Activated T-helper 17 cell treated with anti-CD3 and anti-CD28 coated beads, Interleukin-2, amount 50 U/mL, for 72 hours (primary cell): ENCODE measurements at places on chromosomes 12 and 14. TPM values are rescaled to one million over a fixed set of nuclear protein-coding genes. Genes with fewer than 3 reads are reported as not detected.
A peak's percentile ranks its signal among the peaks of the same experiment; 100 is the strongest.

ITGB7 gene
- total RNA-seq = 187 TPM

OTX2 gene
- total RNA-seq = not detected

HOTAIR gene
- not detected for total RNA-seq

HIGD1C gene
- not detected for total RNA-seq

TAS2R7 gene
- total RNA-seq = not detected

GPR65 gene
- total RNA-seq = 15.0 TPM

GPN3 gene
- total RNA-seq = 31.4 TPM

ZFHX2 gene
- 2.1 TPM for total RNA-seq

LRFN5 gene
- not detected for total RNA-seq

SALL2 gene
- total RNA-seq = 1.2 TPM

DNA sequence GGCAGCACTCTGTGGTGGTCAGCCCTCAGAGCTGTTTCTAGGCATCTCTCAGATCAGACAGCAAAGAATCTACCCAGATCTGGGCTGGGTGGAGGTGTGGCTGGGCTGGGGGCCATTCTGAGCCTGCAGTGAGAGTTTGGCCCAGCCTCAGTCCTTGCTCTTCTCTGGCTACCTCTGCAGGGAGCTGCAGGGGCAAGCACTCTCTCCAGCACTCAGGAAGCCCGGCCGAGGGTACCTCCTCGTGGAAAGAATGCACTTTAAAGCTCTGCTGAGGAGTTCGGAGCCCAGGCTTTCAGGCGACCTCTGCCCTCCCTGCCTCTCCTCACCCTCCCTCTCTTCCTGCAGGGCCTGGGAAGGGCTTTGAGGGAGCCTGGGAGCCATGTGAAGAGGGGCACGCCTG is 31.2 kb downstream of the IL31 start:
- no peak for ATAC-seq

GRCh38 chr12:68508576-68508975 is 102.1 kb upstream of the RAP1B start:
- ATAC-seq = no peak

- ATAC-seq = no peak
Observed at GRCh38 chr12:6547566-6547965, 8.3 kb downstream of the IFFO1 start.

DNA sequence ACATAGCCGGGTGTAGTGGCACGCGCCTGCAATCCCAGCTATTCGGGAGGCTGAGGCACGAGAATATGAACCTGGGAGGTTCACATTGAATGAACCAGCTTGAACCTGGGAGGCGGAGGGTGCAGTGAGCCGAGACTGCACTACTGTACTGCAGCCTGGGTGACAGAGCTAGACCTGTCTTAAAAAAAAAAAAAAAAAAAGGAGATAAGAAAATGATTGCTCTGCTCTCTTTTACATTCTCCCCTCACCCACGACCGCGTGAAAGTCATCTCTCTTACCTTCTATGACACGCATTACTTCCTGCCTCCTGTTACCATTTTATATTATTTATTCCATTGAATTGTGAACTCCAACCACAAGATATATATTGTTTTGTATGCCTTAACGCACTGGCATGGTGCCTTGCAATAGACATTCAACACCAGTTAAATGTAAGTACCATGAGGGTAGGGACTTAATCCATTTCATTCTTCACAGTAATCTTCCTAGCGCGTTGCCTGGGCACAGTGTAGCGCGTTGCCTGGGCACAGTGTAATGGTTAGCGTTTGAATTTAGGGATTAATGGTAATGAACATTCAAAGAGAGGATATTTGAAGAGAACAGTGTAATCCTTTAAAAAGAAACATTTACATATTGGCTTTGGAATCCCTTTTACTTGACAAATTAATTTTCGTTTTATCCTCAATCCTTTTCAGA is 2.7 kb downstream of the RAP1B start:
- ATAC-seq = peak; percentile 14

- no peak for ATAC-seq
Observed at GRCh38 chr12:22467190-22467589, 77.2 kb downstream of the C2CD5 start.

GRCh38 chr12:126243814-126244440 is 1178.7 kb downstream of the AACS start:
- ATAC-seq = no peak

- no peak for ATAC-seq
Observed at GRCh38 chr14:100861188-100861936, 35.4 kb downstream of the MEG3 start.

GRCh38 chr12:128787827-128788226 is 35.9 kb downstream of the SLC15A4 start:
- ATAC-seq = no peak

DNA sequence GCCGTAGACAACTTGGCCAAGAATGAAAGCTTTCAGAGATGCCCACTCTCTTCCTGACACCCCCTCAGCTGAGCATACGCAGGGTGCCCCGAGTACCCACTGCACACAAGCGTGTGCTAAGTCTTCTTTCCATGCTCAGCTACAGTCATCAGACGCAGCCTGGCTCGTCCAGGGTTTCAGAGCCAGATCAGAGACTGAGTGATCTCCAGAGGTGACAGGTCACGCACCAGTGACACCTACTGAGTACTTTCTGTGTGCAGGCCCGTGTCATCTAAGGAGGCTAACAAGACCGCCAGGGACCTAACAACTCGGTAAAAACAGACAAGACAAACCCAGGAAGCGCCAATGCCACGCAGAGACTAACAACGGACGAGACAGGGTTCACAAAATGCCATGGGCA is 25.1 kb downstream of the STX2 start:
- ATAC-seq = no peak

GRCh38 chr12:117236456-117237001 is 46.3 kb upstream of the FBXO21 start:
- peak; percentile 45 for ATAC-seq

DNA sequence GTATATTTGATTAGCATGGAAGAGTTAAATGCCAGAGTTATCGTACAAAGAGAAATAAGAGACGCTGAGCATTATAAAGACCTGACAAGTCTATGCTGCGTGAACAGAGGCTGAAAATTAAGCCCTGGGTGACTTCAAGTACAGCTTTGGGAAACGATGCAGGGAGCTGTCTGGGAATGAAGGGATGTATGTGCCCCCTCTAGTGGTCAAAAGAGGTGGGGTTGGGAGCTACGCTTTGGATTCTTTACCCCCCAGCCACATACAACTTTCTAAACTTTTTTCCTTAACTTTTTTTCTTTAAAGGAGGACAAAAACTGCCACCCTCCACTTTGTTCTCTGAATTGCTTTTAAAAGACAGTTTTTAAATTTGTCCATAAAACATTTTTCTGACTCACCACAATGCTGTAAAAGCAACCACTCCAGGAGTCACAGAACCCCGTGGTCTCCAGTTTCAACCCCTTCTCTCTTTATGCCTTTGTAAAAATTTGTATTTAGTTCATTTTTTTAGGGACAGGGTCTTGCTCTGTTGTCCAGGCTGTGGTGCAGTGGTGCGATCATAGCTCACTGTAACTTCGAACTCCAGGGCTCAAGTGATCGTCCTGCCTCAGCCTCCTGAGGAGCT is 59.4 kb downstream of the ZNF664 start:
- no peak for ATAC-seq

GRCh38 chr14:100065942-100066574 is 836 bp downstream of the EVL start:
- peak; percentile 35 for ATAC-seq

- ATAC-seq = no peak
Observed at GRCh38 chr14:20553024-20553423, 7.8 kb downstream of the RNASE9 start.

GRCh38 chr12:45049912-45050750 is 768 bp downstream of the DBX2 start:
- ATAC-seq = no peak

- no peak for ATAC-seq
Observed at GRCh38 chr14:51733147-51733546, 81.4 kb downstream of the FRMD6 start.

DNA sequence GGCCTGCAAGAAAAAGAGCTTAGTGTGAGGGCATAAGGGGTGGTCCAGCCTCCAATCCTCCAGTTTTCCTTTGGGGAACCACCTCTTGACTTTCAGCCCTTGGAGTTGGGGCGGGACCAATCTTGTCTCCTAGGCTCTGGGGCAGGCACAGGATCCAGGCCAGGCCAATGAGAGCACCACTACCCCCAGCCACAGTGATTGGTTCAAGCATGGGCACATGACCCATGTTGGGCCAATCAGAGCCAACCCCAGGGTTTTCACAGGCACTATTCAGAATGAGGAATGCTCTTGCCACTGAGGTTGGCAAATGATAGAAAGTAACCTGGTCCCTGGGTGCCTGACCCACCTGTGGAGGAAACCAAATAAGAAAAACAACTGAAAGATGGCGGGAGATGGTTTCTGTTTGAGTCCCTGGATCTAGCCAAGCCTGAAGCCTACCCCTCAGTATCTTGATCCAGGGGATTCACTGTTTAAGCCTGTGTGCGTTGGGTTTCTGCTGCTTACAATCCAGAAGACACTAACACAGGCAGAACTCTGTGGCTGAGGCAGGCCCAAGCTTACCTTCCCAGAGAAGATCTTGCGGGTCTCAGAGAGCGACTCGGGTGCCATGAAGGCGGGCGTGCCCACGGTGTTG is 42.9 kb downstream of the P2RX4 start:
- peak; percentile 59 for ATAC-seq

DNA sequence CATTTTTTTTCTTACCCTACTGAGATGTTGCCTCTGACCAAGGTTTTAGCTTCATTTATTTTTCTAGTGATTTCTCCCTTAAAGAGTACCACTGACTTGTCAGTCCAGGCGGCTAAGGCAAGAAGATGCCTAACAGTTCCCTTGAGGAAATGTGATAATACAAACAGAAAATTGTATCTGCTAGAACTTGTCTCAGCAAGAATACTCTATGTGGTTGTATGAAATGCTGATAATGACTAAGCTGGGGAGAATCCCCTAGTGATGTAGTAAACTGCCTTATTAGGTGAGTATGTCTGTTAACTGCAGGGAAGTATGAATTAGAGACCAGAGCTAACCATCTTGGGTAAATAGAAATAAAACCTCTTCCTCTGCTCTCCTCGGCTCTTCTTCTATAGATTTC is 6.7 kb downstream of the C12orf54 start:
- ATAC-seq = peak; percentile 98

DNA sequence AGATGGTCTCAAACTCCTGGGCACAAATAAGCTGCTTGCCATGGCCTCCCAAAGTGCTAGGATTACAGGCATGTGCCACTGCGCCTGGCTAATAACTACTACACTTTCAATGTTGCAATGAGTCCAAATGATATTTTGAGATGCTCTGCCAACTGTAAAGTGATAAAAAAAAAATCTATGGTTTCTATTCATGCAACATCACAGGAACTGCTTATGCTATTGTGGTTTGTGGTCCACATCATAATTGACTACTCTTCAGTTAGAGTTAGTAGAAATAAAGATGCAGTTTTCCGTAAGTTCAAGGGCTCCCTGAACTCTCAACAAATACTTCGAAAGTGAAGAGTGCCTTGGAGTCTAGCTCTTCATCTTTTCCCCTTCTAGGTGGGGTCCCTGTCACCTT is 239.4 kb downstream of the C12orf75 start:
- ATAC-seq = no peak

DNA sequence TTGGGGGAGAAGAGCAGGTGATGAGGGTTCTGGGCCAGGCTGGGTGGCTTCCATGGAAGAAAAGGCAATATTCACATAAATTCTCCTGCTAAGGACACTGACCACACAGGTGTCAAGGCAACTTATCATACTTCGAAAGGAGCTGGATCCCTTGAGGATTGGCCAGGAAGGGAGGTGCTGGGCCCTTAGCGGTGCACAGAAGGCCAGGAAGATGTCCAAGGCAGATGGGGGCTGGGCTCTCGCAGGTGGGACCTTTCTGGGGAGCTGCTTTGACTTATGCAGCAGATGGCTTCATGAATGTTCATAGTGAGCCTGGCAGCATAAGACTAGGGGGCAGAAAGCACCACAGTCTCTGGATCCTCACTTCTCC is 3.9 kb downstream of the CD63 start:
- ATAC-seq = no peak

GRCh38 chr12:4908684-4909409 is 858 bp upstream of the KCNA1 start:
- no peak for ATAC-seq

- ATAC-seq = no peak
Observed at GRCh38 chr12:53759261-53759660, 7.5 kb upstream of the CISTR start.

- ATAC-seq = no peak
Observed at GRCh38 chr12:18810537-18811253, 72.8 kb downstream of the CAPZA3 start.

DNA sequence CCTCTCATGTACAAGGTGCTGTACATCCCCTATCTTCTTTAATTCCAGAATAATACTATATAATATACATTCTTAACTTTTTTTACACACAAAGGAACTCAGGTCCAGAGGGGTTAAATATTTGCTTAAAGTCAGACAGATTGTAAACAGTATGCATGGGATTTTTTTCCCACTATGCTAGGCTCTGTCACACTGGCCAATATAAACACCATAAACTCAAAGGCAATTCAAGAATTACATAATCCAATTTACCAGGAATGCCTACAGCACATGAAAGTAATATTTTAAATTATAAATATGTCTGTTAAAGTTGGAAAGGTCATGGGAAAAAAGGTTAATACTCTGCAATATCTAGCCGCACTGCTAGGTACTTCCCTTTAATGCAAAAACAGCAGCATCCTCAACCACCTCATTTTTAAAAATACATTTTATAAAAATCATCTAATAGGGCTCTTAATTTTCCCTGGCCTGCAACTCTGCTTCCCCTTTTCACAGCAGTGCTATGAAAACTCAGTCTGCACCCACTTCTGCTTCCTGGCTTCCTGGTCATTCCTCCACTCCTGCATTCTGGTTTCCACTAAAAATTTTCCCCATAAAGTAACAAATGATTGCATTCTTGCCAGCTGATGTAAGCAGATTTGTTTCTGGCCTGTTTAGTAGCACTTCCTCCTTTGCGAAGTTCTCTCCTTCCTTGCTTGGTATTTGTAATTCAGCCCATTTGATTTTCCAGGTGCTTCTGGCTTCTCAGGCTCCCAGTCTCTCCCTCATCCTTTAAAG is 128.1 kb downstream of the ITPR2 start:
- no peak for ATAC-seq

DNA sequence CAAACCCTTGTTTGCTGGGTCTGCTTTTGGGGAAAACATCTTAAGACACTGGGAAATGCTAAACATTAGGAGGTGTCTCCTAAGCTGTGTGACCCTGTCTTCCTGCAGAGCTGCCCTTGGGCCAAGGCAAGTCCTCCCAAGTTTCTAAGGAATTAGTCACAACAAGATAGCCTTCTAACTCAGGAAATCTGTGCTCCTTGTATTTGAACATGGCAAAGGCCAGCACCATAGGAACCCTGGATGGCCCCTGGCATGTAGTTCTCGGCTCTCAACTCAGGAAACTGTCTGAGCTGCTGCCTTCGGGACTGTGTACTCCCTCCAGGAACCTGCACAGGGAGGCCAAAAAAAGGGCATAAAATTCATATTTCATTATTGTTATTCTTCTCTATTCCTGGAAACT is 37.6 kb upstream of the LTBP2 start:
- no peak for ATAC-seq
